Activated T-cell treated with anti-CD3 and anti-CD28 coated beads, Interleukin-2, amount 50 U/mL, for 72 hours (primary cell): ENCODE measurements at places on chromosomes 2 and 18. TPM values are rescaled to one million over a fixed set of nuclear protein-coding genes. Genes with fewer than 3 reads are reported as not detected.

The FSHR gene
- not detected for total RNA-seq

GRCh38 chr2:112150447-112150846 is 12.3 kb downstream of the FBLN7 start:
- H3K4me1 ChIP-seq = peaks cover 28% of the 10 kb centered on the region
- no peak overlapping the region for H3K27ac ChIP-seq
- H3K4me3 ChIP-seq = no peak overlapping the region
- no peak for DNase-seq
- H3K36me3 ChIP-seq = no peaks in the 10 kb centered on the region
- no peaks in the 10 kb centered on the region for H3K27me3 ChIP-seq

GRCh38 chr2:215447056-215447455 is 11.2 kb upstream of the FN1 start:
- H3K27me3 ChIP-seq = peaks cover 44% of the 10 kb centered on the region
- no peak overlapping the region for H3K4me3 ChIP-seq
- H3K36me3 ChIP-seq = no peaks in the 10 kb centered on the region
- no peak for DNase-seq
- no peak overlapping the region for H3K27ac ChIP-seq

The ITGB6 gene
- total RNA-seq = not detected

DNA sequence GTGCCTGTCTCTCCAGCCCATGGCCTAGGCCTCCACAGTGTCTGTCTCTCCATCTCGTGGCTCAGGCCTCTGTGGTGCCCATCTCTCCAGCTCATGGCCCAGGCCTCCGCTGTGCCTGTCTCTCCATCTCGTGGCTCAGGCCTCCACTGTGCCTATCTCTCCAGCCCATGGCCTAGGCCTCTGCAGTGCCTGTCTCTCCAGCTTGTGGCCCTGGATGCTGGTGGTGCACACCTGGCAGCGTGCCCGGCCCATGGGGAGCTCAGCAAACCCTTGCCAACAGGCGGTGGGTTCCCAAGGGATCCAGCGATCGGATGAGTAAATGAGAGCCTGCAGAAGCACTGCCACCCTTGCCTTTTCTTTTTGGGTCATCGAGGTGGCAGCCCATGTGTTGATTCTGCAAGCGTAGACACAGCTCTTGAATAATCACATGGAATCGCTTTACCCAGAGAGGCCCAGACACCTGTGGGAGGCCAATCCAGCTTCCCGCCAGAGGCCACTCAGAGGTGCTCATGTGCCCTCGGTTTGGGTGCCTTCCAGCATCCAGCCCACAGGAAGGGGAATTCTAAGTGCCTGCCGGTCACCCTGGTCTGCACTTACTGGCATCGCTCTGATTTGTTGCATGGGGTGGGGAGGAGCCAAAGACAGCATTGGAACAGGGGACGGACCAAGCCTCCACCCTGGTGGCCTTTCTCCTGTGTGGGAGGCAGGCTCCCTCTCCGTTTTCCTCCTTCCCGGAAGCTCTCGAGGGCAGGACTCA is 101.8 kb upstream of the HDAC4 start:
- no peak overlapping the region for H3K4me3 ChIP-seq
- DNase-seq = no peak
- no peaks in the 10 kb centered on the region for H3K36me3 ChIP-seq
- no peaks in the 10 kb centered on the region for H3K27me3 ChIP-seq
- no peak overlapping the region for H3K27ac ChIP-seq

The TTL gene
- total RNA-seq = 28.8 TPM

The RSAD2 gene
- 17.8 TPM for total RNA-seq

DNA sequence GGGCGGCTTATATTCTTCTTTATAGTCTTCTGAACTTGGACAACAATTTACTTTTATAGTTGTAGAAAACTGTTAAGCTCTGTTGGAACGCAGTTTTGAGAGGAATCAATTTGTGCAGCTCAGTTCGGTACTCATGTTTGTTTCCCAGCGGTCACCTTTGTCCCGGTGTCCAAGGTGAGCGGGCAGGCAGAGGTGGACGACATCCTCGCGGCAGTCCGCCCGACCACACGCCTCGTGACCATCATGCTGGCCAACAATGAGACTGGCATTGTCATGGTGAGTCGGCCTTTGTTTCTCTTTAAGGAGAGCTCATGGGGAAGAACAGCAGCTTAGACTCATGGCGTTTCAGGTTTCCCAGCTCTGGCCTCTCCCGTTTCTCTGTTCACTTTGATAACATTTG is 18.6 kb upstream of the ESPNL start:
- H3K27ac ChIP-seq = no peak overlapping the region
- H3K4me1 ChIP-seq = peaks cover 11% of the 10 kb centered on the region
- H3K36me3 ChIP-seq = peaks cover 56% of the 10 kb centered on the region
